OCI-LY7 (cell line): ENCODE measurements at places on chromosomes 12 and 14. TPM values are rescaled to one million over a fixed set of nuclear protein-coding genes. Genes with fewer than 3 reads are reported as not detected.

GRCh38 chr12:100632445-100632892, 59.0 kb downstream of the GAS2L3 start:
- DNase-seq: no peak

Gene SAMD15
- total RNA-seq: 0.70 and 2.0 TPM in 2 replicates

DNA sequence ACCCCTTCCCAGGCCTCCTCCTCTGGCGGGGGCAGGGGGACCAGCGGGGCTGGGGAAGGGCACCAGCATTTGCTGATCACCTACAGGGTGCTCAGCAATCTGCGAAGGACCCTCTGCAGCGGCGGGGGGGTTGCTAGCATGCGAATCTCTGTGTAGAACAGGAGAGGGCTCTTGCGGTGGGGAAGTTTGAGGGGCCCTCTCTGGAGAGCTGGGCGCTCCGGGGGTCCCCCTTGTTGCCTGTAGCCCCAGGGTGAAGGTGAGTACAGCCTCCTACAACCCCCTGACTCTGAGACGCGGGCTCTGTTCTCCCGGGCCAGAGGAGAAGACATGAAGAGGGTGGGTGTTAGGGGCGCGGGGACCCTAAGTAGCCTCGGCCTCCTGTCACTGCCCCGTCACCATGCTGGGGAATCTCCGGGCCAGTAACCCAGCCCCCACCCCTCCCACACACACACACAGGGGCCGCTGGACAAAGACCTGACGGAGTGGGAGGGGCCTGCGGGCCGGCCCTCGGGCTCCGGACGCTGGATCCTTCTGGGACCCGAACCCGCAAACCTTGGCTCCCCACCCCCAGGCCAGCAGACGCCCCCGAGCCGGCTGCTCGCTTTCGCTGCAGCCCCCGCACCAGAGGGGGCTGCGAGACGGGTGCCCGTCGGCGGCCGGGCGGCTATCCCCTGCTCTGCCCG, 734 bp downstream of the FIGNL2 start:
- no peak for DNase-seq

Gene KIF5A
- 1.2 and 1.6 TPM in 2 replicates for total RNA-seq

GRCh38 chr14:96614481-96614881, 112.3 kb downstream of the PAPOLA start:
- no peak for DNase-seq

DNA sequence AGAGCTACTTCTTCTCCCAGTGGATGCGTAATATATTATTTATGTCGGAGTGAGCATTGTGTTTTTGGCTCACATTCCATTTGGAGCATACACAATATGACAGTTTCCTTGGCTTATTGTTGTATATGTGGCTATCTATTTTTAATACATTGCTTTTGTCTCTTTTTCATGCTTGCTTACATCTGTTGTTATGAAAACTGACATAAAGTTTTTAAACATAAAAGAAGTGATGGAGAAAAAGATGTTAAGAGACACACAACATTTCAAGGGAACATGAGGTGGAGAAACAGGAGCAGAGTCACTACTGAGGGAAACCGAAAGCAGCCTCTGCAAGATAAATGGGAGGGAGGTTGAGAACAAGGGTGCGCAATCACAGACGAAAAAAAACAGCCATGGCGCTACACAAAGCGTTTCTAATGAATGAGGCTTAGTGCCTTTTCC, 228.4 kb upstream of the NPAS3 start:
- no peak for DNase-seq

GRCh38 chr12:62647586-62647985, 181.0 kb downstream of the MON2 start:
- no peak for DNase-seq

Gene KRT72
- not detected in 2 replicates for total RNA-seq

- no peak for DNase-seq
Observed at GRCh38 chr14:21215879-21216251, 53.4 kb downstream of the HNRNPC start.

DNA sequence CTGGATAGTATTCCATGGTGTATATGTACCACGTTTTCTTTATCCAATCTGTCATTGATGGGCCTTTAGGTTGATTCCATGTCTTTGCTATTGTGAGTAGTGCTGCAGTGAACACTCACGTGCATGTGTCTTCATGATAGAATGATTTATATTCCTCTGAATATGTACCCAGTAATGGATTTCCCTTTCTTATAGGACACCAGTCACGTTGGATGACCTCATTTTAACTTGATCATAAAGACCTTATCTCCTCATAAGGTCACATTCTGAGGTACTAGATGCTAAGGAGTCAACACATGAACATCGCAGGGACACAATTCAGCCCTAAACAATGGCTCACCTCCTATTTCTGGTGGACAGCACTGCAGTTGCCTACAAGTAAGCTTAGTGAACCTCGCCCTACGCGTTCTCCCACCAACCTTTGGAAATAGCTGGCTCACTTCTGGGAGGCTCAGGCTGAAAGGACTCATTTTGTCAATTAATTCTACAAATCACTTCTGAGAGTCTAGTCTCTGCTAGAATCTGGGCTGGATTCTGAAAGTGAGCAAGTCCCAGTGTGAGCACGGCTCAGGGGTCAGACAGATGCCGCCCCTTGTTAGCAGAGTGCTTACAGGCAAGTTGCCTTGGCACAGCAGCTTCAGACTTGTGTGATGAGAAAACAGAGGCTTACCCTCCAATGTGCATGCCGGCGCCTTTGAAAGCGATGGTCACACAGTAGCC, 183.8 kb upstream of the GSC start:
- no peak for DNase-seq

GRCh38 chr12:109563291-109564284, 9.7 kb downstream of the MMAB start:
- no peak for DNase-seq

- DNase-seq: no peak
Observed at GRCh38 chr12:89544022-89544421, 18.2 kb upstream of the POC1B start.

DNA sequence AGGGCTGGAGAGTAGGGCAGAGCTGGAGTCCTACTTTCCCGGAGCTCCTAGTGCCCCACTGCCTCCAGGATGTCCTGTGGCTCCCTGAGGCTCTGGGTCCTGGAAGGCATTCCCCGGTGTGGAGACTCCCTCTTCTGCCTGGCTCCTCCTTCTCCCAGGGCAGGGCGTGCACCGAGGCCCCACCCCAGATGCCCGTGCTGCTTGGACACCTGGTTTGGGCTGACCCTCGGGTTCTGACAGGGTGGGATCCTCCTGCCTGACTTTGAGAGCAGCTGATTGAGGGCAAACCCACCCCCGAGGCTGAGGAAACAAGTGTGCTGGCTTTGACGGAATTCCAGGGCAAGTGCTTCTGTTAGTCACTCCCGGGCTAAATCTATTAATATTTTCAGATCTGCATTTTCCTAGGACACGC, 15.4 kb downstream of the TEAD4 start:
- DNase-seq: no peak

Gene CLEC6A
- total RNA-seq: not detected in 2 replicates

DNA sequence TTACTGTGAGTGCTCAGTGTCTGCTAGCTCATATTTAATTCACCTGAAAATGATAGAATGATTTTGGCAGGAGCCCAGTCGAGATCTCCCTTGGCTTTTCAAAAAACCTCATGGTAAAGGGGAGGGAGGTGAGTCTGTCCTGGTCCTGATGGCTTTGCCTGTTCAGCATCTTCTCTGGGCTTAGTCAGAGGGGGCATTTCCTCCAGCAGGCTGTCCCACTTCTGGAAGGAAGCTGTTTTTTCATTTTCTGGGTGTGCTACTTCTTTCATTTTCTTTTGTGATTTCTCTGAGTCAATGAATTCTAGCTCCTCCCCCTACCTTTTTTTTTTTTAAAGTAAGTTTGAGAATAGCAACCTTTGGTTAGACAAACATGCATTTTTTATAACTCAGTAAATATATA, 58.8 kb downstream of the TMX1 start:
- no peak for DNase-seq

DNA sequence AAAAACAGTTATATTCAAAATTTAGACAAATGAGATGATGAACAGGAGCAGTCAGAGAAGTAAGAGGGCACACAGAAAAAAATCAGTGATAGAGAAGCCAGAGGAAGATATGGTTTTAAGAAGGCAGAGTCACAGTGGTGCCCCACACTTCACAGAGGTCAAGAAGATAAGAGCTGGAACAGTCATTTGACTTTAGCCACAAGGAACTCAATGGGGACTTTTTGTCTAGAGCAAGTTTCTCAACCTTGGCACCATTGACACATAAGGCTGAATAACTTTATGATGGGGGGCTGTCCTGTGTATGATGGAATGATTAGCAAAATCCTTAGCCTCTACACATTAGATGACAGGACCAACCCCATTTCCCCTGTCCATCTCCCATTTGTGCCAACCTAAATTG, 172.8 kb upstream of the PLEKHG7 start:
- DNase-seq: no peak

DNA sequence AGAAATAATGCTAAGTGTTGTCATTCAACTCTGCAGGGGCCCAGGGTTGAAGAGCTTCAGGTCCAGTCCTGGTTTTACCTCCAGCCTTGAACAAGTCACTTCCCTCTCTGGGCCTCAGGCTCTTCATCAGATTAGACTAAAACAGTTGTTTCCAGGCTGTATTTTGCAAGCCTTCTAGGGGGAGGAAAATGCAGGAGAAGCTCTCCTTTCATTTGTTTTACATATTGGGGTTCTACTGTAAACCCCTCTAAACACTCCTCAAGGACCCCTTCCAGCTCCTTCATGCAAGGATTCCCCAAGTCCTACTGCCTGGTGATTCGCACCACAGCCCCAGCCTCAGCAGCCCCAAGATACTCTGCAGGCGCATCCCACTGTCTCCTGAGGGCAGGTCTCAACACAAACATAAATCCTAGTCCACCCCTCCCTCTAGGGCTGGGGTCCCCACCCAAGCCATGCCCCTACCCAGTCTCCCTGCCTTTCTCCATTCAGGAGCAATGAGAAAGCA, 2.7 kb downstream of the SDR9C7 start:
- peak; percentile 74 for DNase-seq

DNA sequence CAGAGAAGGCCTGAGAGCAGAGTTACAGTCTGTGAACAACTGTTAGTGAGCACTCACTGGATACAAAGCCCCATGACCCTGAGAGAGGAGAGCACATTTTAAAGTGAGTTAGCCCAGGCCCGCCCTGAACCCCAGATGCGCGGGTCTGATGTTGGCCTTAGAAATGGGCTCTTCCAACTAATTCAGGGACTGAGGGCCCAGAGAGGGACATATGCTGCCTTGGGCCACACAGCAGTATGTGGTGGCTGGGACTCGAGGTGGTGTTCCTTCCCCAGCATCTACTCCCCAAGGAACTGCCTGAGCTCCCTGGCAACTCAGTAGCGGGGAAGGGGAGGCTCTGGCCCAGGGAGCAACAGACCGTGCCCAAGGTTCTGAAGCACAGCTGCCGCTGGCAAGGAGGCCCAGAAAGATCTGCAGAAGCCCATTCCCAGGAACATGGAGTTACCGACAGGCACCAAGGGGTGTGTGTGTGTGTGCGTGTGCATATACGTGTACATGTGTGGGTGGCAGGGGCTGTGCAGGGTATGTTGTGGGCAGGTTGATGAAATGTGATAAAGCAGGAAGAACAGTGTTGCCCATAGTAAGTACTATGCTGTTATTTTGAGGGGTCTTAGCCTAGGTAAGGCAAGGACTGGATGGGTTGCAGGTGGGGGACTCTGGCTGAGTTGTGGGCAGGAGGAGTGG, 40.5 kb downstream of the KRT80 start:
- DNase-seq: no peak
